ENCODE measurements at places on chromosomes 3 and 15. TPM values are rescaled to one million over a fixed set of nuclear protein-coding genes. Genes with fewer than 3 reads are reported as not detected.

The SNX22 gene
- total RNA-seq = 0.13 TPM

The SLC15A2 gene
- total RNA-seq = 0.13 TPM

The LOXL1 gene
- total RNA-seq = 171 TPM

The CD200 gene
- not detected for total RNA-seq

The HRG gene
- total RNA-seq = not detected

The GUCA1C gene
- not detected for total RNA-seq
